ENCODE measurements at places on chromosomes 2 and 18.

GRCh38 chr2:7849027-7849426, 832.8 kb upstream of the ID2 start:
- no peak for DNase-seq

- no peak for DNase-seq
Observed at GRCh38 chr2:202009019-202009481, 24.6 kb upstream of the FZD7 start.

GRCh38 chr2:191151331-191151730, 537 bp upstream of the STAT4 start:
- DNase-seq = no peak

DNA sequence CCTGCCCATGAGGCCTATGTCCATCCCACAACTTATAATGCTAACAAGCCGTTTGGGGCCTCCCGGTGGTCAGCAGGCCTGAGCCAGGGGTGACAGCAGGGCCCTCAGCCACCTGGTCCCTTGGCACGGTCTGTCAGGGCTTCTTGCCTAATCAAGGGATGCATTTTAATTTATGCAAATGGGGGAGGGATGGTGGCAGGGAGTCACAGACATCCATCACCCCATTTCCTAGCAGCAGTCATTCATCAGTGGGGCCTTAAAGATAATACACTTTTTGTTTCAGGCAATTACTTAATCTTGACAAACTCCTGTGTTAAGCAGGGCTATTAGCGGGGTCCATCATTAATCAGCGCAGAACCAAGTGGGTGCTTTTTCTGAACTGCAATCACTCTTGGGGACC, 174.5 kb downstream of the GLI2 start:
- DNase-seq = no peak

GRCh38 chr2:46589356-46589755, 110.0 kb downstream of the TMEM247 start:
- DNase-seq = no peak

GRCh38 chr2:26410764-26411243, 9.1 kb downstream of the DRC1 start:
- no peak for DNase-seq

DNA sequence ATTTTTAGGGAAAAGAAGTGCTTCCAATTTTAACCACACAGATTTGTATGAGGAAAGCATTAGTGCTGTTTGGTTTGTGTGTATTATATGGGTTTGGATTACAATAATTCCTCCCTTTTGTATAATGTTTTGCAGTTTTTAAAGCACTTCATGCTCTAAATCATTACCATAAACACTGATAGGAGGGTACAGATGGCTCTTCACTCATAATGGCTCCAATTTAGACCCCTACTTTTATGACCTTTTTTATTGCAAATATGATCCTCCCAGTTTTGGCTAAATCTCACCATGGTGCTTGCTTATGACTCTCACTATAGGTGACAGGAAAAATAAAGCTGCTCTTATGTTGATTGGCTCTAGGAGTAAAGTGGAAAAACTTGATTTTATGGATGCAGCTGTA, 23.8 kb upstream of the TMEM17 start:
- no peak for DNase-seq

- DNase-seq = no peak
Observed at GRCh38 chr18:9634856-9635255, 20.5 kb upstream of the PPP4R1 start.

- DNase-seq = no peak
Observed at GRCh38 chr2:222776792-222777191, 84.0 kb upstream of the ACSL3 start.

GRCh38 chr2:38454081-38454480, 77.0 kb upstream of the ATL2 start:
- DNase-seq = no peak

DNA sequence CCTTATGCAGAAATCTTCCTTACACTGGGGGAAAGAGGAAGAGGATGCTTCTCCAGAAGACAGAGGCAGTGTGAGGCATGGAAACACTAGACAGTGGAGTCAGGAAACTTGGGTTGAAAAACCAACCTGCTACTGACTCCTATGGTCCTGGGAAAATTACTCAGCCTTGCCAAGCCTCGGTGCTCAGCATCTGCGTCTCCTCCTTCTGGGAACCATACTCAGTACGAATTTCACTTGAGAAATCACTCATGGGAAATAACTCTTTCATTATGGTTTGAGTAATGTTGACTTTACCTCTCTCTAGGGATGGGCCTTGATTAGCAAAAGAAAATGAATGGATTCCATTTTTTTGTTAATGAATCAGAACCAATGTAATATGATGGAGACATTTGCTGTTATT, 96.5 kb downstream of the KCNE4 start:
- no peak for DNase-seq

DNA sequence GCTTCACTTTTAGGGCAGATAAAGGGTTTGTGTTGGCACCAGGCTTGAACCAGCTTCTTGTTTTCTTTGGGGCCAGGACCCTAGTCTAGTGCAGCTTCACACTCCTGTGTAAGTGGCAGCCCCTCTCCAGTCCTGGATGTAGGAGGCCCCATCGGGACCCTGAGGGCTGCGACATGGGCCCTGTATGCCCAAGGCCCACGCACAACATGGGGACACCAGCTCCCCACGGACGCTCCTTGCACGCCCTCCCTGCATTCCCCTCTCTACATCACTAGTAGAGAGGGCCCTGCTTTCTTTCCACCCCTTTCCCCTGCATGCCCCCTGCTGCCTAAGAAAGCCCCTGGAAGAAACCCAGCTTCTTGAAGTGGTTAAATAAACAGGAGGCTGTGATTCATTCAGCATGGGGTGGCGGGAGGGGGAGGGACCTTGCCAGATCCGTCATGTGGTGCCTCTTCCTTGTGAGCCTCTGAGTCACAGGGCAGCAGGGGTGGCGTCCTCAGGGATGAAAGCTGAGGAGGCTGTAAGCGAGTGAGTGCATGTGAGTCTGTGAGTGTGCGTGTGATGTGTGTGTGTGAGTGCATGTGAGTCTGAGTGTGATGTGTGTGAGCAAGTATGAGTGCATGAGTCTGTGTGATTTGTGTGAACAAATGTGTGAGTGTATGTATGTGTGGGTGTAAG, 42.5 kb downstream of the COPS8 start:
- peak; percentile 30 for DNase-seq

DNA sequence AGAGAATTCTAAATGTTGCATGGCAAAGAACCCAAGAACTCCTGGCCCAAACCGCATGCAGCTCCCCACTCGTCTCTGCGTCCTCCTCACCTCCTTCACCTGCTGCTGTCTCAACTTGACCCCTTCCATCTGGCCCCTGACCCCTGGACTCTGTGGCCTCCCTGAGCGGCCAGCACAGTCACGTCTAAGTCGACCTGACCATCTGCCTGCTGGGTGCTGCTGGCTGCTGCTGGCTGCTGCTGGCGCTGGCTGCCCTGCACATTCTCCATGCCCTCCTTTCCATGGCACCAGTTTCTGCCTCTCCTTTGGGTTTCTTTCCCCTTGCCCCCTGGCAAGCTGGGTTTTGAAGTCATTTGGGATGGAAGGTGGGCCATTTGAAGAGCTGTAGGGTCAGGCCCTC, 30.1 kb upstream of the ASB1 start:
- no peak for DNase-seq

DNA sequence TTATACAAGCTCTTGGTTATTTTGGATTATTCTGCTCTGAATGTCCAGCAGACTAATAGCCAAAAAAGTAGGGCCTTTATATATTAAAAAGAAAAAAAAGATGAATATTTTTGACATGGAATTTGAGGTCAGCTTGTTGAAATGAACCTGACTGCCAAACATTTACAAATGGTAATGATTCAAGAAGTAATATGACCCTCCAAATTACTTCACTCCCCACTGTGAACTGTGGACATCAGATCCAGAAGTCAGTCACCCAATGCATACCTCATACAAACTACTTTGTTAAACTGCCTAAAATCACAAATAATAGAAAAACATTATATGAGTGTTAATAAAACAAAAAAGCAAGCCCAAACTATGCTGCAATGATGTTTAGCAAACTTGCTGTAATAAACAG, 10.0 kb downstream of the EPG5 start:
- no peak for DNase-seq

GRCh38 chr2:6929196-6929819, 12.1 kb downstream of the RNF144A start:
- DNase-seq = no peak

DNA sequence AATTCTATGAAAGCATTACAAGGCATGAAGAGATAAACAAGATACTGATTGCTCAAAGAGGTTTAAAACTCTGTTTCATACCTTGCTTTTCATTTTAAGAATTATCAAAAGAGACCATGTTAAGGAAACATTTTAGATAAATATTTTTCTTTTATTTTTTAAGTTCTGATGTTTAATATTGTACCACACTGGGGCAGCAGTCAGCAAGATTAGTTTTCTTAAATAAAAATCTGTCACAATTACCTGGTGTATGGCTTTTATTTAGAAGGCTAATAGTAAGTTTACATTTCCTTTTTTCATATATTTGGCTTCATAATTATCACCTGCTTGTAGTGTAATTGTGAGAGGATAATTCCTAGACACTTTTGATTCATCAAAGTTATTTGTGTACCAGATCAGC, 46.4 kb downstream of the ZNF804A start:
- DNase-seq = no peak

- DNase-seq = no peak
Observed at GRCh38 chr2:27811768-27812167, 40.2 kb downstream of the MRPL33 start.

- DNase-seq = no peak
Observed at GRCh38 chr18:59481436-59481835, 122.4 kb upstream of the LMAN1 start.

DNA sequence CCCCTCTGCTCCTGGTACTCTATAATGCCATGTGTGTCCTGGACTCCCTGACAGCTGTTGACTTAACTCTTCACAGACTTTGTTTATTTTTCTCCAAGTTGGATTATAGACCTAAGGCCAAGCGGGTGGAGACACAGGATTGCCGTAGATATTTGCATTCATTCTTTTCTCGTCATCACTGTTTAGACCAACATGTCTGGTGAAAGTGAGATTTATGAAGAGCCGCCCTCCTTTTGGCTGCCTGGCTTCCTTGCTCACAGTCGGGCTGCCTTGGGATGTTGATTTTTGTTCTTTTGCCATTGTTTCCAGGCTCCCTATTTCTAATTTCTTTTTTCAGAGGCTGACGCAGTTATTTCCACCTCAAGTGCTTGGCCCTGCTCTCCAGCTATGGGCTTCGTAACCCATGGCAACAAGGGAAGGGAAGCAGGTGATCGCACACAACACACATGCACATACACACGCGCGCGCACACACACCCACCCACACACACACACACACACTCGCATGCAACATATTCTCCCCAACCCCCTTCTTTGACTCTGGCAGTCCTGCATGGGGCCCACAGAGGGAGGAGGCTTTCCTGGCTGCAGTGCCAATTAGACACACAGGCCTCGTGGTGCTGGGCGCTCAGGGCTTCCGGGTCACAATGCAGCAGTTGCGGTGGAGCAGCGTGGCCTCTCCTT, 296.5 kb downstream of the MTX2 start:
- no peak for DNase-seq

DNA sequence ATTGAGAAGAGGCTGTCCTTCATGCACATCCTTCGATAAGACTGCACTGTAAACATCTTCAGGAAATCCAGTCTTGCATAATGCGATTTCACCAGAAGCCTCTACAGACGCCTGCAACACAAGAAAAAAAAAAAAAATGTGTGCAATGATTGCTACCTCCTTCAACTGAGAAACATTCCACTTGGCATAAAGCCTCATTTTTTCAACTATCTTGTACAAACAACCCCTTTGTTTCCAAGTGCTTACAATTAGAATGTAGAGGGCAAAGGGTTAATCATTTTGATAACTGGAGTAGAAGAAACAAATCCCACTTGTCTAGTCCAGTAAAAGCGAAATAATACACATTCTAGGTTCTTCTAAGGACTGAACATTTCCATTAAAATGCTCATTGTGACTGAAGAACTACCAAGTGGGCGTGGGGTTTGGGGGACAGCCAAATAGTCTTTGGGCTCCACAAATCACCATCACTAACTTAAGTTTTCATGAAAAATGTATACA, 29.2 kb downstream of the CDH2 start:
- DNase-seq = no peak
